Endodermal cell (in vitro differentiated cells): ENCODE measurements at places on chromosomes 2 and 18. TPM values are rescaled to one million over a fixed set of nuclear protein-coding genes. Genes with fewer than 3 reads are reported as not detected.
A peak's percentile ranks its signal among the peaks of the same experiment; 100 is the strongest.

- DNase-seq = peak; percentile 85
- no peak overlapping the region for H3K27ac ChIP-seq
- H3K27me3 ChIP-seq = no peaks in the 10 kb centered on the region
- H3K36me3 ChIP-seq = no peaks in the 10 kb centered on the region
- no peak overlapping the region for H3K4me3 ChIP-seq
- peaks cover 13% of the 10 kb centered on the region for H3K4me1 ChIP-seq
These were observed 79.4 kb upstream of the MAP4K3 start for GRCh38 chr2:39516347-39517101.

DNA sequence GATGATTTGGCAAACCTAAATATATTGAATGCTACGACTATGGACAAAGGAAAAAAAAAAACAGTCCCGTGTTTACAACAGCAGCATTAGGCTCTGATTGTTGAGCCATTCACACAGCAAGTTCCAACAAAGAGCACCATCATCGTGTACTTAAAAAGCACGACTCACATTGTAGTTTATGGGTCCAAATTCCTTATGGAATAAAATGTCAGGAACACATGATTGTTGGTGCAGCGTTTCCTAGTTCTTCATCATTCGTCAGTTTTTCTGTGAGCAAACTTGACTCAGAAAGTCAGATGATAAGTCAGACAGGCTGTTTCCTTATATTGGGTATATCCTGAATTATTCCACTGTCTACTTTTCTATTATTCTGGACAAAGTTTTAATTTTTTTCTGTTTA, 10.0 kb upstream of the KIDINS220 start:
- no peak overlapping the region for H3K4me3 ChIP-seq
- no peak overlapping the region for H3K27ac ChIP-seq
- H3K4me1 ChIP-seq = no peaks in the 10 kb centered on the region

DNA sequence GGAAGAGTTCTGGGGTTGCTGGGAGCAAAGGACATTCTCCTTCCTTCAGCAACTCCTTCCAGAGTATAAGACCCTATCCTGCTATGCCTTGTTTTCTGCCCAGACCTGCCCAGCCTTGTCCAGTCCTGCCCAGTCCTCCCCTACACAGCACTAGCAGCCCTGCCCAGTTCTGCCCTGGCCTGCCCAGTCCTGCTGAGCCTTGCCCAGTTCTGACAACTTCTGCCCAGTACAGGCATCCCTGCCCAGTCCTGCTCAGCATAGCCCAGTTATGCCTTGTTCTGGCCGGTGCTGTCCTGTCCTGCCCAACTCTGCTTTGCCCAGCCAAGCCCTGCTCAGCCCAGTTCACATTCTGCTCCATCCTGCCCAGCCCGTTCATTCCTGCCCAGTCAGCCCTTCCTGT, 44.9 kb upstream of the ALK start:
- H3K4me3 ChIP-seq = no peak overlapping the region
- DNase-seq = no peak
- no peaks in the 10 kb centered on the region for H3K27me3 ChIP-seq
- no peaks in the 10 kb centered on the region for H3K36me3 ChIP-seq

GRCh38 chr2:215746887-215747615, 266.3 kb downstream of the MREG start:
- H3K27me3 ChIP-seq = no peaks in the 10 kb centered on the region
- H3K4me1 ChIP-seq = no peaks in the 10 kb centered on the region
- no peaks in the 10 kb centered on the region for H3K36me3 ChIP-seq
- no peak overlapping the region for H3K4me3 ChIP-seq

DNA sequence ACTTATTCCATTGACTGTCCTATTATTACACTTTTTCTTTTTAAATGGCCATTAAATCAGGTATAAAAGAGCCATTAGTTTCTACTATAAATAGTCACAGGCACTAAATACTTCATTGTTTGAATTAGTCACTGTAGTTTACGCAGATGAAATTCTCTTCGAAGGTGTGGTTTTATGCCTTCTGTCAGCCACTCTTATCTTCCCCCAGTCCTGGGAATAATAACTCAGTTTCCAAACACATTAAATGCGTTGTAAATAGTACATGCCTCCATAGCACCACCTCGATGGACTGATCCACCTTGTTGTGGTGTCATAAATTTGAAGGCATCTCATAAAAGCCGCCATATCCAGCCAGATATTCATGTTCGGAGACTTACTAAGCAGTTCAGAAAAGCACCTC, 72.1 kb upstream of the PARD3B start:
- DNase-seq = no peak
- no peak overlapping the region for H3K27ac ChIP-seq
- no peak overlapping the region for H3K4me3 ChIP-seq

DNA sequence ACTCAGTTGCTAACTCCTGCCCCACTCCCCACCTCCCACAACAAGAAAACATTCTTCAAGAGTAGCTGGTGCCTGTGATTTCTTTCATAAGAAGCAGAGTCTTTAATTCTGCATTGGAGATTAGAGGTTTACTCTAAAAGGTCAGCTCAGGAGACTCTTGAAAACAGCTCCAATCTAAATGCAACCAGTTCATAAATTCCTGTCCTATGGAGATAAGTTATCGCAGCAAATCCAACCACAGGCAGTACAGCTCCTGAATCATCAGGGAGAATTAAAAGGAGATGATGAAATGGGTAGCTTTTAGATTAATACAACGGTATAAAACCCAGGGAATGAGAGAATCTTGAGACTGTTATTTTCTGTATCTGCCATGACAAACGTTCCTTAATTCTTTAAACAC, 130.7 kb downstream of the SOCS6 start:
- DNase-seq = no peak
- H3K27ac ChIP-seq = no peak overlapping the region
- no peak overlapping the region for H3K4me3 ChIP-seq

GRCh38 chr2:69291004-69291650, 95.9 kb downstream of the GFPT1 start:
- H3K36me3 ChIP-seq = no peaks in the 10 kb centered on the region
- H3K4me3 ChIP-seq = no peak overlapping the region
- H3K27ac ChIP-seq = no peak overlapping the region
- H3K27me3 ChIP-seq = no peaks in the 10 kb centered on the region
- H3K4me1 ChIP-seq = no peaks in the 10 kb centered on the region
- DNase-seq = no peak

DNA sequence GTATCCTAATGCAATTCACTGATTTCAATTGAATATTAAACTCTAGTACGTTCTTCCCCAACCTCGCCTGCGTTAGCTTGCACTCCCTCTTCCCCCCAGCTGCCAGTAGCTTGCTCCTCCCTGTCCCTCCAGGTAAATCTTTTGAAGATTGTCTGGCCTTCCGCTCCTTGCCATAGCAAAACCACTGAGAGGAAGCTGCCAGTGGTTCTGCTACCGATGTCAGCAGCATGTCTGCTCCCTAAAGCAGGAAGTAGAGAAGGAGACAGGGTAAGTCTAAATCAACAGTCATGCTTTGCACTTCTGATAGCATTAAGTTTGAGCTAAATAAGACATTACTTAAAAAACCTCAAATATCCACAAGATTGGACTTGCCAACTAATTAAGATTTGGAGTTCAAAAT, 89.1 kb downstream of the SCN2A start:
- H3K4me1 ChIP-seq = no peaks in the 10 kb centered on the region
- no peaks in the 10 kb centered on the region for H3K36me3 ChIP-seq
- H3K27ac ChIP-seq = no peak overlapping the region
- no peak overlapping the region for H3K4me3 ChIP-seq

DNA sequence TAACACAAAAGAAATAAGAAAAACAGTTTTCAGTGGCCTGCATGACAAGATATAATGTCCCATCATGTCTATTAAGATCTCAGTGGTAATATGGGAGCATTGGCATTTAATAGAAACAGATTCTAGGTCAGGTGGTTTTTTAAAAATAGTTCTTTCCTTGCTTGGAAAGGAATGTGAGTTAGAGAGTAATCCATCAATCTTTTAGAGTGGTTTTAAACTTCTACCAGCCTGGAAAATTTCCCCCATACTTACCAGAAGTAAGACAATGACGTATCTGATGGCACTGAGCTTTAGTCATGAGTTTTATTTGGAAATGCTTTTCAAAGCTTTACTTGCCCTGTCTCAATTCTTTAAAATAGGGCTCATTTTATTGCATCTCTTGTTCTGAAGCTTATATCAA, 441.7 kb upstream of the SMIM21 start:
- H3K4me1 ChIP-seq = no peaks in the 10 kb centered on the region
- DNase-seq = no peak
- no peak overlapping the region for H3K27ac ChIP-seq
- no peaks in the 10 kb centered on the region for H3K27me3 ChIP-seq
- H3K36me3 ChIP-seq = no peaks in the 10 kb centered on the region
- no peak overlapping the region for H3K4me3 ChIP-seq

GRCh38 chr18:32139835-32140283, 48.2 kb downstream of the RNF138 start:
- H3K36me3 ChIP-seq = no peaks in the 10 kb centered on the region
- no peaks in the 10 kb centered on the region for H3K27me3 ChIP-seq
- no peak overlapping the region for H3K27ac ChIP-seq
- H3K4me1 ChIP-seq = no peaks in the 10 kb centered on the region

- peaks cover 12% of the 10 kb centered on the region for H3K4me1 ChIP-seq
- H3K36me3 ChIP-seq = no peaks in the 10 kb centered on the region
- peak overlapping the region; percentile 26 for H3K4me3 ChIP-seq
- no peak overlapping the region for H3K27ac ChIP-seq
- H3K27me3 ChIP-seq = no peaks in the 10 kb centered on the region
These were observed 66.3 kb upstream of the TCF7L1 start for GRCh38 chr2:85066874-85067351.

GRCh38 chr2:4047961-4048891, 344.9 kb downstream of the DCDC2C start:
- H3K4me3 ChIP-seq = no peak overlapping the region
- H3K27ac ChIP-seq = no peak overlapping the region
- no peak for DNase-seq
- H3K27me3 ChIP-seq = no peaks in the 10 kb centered on the region
- H3K4me1 ChIP-seq = no peaks in the 10 kb centered on the region

- no peak overlapping the region for H3K27ac ChIP-seq
- no peaks in the 10 kb centered on the region for H3K4me1 ChIP-seq
- peak; percentile 55 for DNase-seq
- no peaks in the 10 kb centered on the region for H3K27me3 ChIP-seq
These were observed 243.2 kb upstream of the HDAC4 start for GRCh38 chr2:239644011-239644410.

- peak; percentile 89 for DNase-seq
- H3K36me3 ChIP-seq = no peaks in the 10 kb centered on the region
- H3K4me3 ChIP-seq = peak overlapping the region; percentile 90
- H3K27ac ChIP-seq = peak overlapping the region; percentile 42
These were observed 2.2 kb downstream of the SETBP1 start for GRCh38 chr18:44682871-44683221.

DNA sequence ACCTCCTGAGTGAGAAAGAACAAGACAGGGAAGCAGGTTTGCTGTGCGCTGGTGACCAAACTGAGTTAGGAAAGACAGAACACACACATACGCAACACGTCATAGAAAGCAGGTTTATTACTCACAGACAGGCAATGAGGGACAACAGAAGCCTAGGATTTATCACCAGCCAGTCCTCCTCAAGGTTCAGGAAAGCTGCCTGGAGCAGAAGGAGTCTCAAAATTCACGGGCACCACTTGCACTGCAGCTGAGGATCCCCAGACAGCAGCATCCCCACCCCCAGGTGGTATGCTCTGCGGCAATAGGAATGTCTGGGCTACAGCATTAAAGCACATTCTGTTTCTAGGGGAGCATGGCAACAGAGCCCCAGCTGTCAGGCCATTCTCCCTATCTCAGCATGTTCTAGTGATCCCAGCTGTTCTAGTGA, 284.4 kb upstream of the RGPD4 start:
- no peaks in the 10 kb centered on the region for H3K27me3 ChIP-seq
- DNase-seq = peak; percentile 50
- H3K4me1 ChIP-seq = no peaks in the 10 kb centered on the region

DNA sequence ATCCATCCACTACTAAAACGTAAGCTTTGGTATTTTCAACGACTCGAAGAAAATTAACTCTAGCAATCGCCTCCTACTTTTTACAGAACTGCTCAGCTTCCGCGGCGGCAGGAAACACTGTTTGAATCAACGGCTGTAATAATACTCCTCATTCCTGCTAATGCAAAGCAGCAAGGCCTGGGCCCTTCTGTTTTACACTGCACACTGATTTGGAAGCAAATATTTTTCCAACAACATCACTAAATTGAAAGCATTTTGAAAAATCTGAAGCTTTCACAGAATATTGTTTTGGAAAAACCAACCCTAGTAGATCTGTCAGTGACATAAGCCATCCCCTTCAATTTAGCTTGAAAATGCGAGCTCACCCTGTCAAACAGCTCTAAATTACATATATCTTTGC, 261.2 kb downstream of the TXNL1 start:
- no peaks in the 10 kb centered on the region for H3K36me3 ChIP-seq
- H3K4me3 ChIP-seq = no peak overlapping the region
- H3K27ac ChIP-seq = no peak overlapping the region
- DNase-seq = no peak
- H3K4me1 ChIP-seq = no peaks in the 10 kb centered on the region

- no peaks in the 10 kb centered on the region for H3K27me3 ChIP-seq
- H3K36me3 ChIP-seq = no peaks in the 10 kb centered on the region
- H3K4me3 ChIP-seq = no peak overlapping the region
- no peak for DNase-seq
- H3K27ac ChIP-seq = no peak overlapping the region
These were observed 334.2 kb upstream of the LRRTM1 start for GRCh38 chr2:80638783-80639182.

GRCh38 chr2:237603718-237604362, 13.3 kb upstream of the RAB17 start:
- peak overlapping the region; percentile 73 for H3K4me3 ChIP-seq
- peak; percentile 85 for DNase-seq
- no peak overlapping the region for H3K27ac ChIP-seq
- peaks cover 33% of the 10 kb centered on the region for H3K4me1 ChIP-seq
- peaks cover 37% of the 10 kb centered on the region for H3K36me3 ChIP-seq

- H3K36me3 ChIP-seq = no peaks in the 10 kb centered on the region
- DNase-seq = no peak
- no peak overlapping the region for H3K27ac ChIP-seq
- no peaks in the 10 kb centered on the region for H3K27me3 ChIP-seq
These were observed 7.9 kb downstream of the CABLES1 start for GRCh38 chr18:23143016-23143814.

DNA sequence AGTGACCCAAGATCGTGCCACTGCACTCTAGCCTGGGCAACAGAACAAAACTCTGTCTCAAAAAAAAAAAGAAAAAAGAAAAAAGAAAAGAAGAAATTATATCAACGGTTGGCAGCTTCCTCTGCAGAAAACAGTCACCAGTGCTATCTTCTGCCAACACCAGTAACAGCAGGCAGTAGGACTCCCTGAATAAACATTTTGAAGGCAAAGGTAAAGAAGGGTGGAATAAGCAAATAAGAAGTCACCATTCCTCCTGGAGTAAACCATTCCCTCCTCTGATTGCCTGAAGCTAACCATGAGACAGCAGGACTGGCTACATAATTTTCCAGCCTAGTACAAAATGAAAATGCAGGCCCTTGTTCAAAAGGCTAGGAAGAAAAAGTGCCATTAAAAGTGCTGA, 9.0 kb upstream of the RNF103 start:
- no peak overlapping the region for H3K27ac ChIP-seq
- DNase-seq = no peak
- H3K27me3 ChIP-seq = no peaks in the 10 kb centered on the region

C2orf66 gene
- total RNA-seq = 0.20 TPM in 1 of 3 replicates, not detected in the others

CRYGD gene
- total RNA-seq = 1.1 TPM in 1 of 3 replicates, not detected in the others

ABCA12 gene
- 0.07 TPM in 1 of 3 replicates, not detected in the others for total RNA-seq

VSNL1 gene
- total RNA-seq = 0.33 to 1.5 TPM (median 1.4 TPM) in 3 replicates

SAG gene
- total RNA-seq = not detected in 2 replicates

CROCC2 gene
- total RNA-seq = not detected in 3 replicates

MYOM1 gene
- total RNA-seq = 0.27 and 0.88 TPM in 2 replicates

SLC11A1 gene
- total RNA-seq = 0.09 to 0.61 TPM in 2 of 3 replicates, not detected in the other

SLC9A2 gene
- total RNA-seq = 0.14 TPM in 1 of 2 replicates, not detected in the other

FSHR gene
- 2.4 and 4.7 TPM in 2 replicates for total RNA-seq

CBLN2 gene
- not detected in 3 replicates for total RNA-seq

PPP1R1C gene
- 0.63 to 2.8 TPM (median 1.2 TPM) in 3 replicates for total RNA-seq

CDK15 gene
- total RNA-seq = 0.16 and 0.35 TPM in 2 replicates
